Left kidney (tissue), 8 donors: ENCODE measurements at places on chromosomes 11 and 22. TPM values are rescaled to one million over a fixed set of nuclear protein-coding genes. Genes with fewer than 3 reads are reported as not detected.
A peak's percentile ranks its signal among the peaks of the same experiment; 100 is the strongest.

DNA sequence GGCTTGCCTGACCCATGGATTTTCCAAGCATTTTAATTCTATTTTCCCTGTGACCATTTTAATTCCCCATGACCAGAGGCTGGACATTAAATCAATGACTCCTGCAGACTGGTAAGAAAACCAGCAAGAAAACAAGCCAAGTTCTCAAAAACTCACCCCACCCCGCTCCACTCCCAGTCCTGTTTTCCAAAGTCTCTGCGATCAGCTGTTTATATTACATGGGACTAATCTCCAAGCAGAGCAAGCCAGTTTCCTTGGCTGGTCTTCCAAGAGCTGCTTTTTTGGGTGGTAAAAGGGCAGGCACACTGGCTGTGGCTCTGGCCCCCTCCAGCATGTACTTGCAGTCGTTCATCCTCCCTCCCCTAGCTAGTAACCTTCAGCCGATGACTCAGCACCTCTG is 97.9 kb downstream of the RRAS2 start:
- DNase-seq = no peak

DNA sequence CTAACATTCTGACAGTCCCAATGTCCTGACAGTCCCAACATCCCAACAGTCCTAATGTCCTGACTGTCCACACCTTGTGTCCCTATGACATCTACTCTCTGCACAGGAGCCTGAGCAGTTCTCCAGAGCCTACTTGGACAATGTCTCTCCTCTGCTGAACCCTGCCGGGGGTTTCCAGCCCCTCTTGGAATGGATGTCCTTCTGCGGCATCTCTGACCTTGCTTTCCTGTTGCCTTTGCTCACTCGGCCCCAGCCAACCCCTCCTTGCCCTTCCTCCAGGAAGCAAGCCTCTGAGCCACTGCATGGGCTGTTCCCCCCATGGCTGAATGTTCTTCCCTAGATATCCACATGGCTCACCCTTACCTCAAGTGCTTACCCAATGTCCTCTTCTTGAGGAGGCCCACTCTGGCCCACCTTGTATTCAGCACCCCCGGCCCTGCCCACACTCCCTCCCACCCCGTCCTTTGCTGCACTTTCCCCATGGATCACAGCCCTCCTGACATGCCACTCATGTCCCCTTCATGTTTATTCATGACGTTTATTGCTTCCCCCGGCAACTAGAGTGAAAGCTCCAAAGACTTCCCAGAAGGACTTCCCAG is 59.5 kb downstream of the DHCR7 start:
- DNase-seq = no peak

DNA sequence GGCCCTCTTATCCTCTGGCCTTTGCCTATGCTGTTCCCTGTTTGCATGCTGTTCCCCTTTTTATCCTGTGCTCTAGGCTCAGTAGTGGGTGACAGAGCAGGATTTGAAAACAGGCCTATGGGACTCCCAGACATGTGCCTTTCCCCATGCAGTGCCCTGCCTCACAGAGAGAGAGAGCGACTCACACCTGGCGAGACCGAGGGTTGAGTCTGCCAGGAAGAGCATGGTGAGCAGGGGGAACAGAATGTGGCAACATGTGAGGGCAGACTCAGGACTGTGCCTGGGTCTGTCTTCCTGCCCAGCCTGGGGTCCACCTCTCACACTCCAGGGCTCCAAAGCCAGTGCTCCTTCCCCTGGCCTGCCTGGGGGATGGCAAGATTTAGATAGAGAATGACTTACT is 75.0 kb downstream of the NFAM1 start:
- DNase-seq = no peak

DNA sequence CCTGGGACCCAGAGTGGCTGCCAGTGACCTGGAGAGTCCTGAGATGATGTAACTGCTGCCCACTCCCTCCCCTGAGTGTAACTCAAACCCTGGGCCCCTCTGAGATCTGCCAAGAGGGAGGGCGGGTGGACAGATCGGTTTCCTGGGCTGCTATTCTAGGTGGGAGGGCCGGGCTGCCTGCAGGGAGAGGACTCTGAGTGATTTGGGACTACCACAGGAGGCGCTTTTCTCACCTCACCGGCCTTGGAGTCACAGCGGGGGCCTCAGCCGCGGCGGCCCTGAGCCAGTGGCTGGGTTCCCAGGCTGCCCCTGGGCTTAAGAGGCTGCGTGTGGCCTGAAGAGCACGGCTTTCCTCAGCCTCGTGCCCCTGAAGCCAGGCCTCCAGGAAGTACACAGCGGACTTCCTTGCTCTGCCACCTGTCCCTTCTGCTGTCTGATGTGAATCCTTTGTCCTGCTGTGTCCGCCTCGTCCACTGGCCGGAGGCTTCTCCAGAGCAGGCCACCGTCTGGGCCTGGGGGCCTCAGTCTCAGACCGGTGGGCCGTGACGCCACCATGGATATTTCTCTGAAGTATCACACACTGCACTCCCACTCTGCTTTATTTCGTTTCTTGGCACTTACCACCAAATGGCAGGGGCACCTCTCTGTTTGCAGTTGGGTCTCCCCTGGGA is 11.5 kb downstream of the RELT start:
- DNase-seq = peak; percentile 70

DNA sequence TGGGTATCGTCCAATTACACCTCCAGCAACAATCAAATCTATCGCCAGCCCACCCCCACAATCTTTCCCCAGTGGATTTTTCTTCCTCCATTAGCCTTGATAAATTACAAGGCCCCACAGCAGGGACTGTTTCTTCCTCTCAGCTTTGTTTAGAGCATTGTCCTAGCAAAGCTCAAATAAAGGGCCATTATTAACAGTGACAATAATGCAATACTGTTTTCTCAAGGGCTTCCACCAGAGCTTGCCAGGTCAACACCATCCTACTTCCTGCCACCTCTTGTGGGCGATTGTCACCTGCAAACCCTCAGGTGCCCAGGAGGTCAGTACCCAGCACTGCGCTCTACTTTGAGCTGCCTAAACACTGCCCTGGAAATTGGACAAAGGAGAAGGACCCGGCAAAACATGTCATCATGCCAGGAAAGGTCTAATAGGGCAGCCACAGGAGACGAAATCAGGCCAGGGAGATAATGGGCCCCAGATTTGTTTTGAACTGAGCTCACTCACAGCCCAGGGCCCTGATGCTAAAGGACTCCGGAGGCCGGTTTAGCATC is 95.2 kb downstream of the ABTB2 start:
- DNase-seq = no peak

GRCh38 chr11:86360775-86361395 is 13.8 kb upstream of the CCDC81 start:
- DNase-seq = no peak

GRCh38 chr22:45892681-45893461 is 84.1 kb downstream of the WNT7B start:
- no peak for DNase-seq

DNA sequence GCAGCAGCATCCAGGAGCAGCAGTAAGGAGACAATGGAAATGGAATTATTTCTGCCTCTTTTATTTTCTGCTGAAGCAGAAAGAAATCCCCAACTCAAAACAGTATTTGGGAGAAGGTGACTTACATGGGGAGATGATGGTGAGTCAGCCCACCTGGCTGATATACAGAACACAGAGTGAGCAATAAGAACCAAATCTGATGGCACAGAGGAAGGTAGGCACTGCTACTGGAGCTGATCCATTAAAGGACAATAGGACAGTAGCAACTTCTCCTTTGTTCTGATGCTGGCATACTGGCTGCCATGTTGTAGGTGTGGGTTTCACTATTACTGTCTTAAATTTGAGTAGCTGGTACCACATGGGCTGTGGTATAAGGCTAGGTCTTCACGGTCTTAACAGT is 45.2 kb downstream of the CLPB start:
- no peak for DNase-seq

DNA sequence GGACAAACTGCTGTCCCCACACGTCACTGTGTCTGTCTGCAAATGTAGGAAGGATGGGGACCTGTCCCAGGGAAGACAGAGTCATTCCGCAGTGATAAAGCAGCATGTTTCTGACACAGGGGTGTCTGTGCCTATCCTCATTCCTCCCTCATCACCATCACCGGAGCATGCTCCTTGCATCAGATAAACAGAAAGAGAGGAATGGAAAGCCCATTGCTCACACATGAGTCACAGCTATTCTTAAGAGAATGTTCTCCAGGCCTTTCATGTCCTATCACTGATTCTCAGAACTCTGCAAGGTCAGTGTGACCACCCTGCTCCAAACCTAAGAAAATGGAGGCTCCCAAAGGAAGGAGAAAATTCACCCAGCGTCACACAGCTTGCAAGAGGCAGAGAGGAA is 38.9 kb downstream of the ZNF195 start:
- DNase-seq = no peak

- no peak for DNase-seq
Observed at GRCh38 chr11:64088162-64089026, 52.7 kb downstream of the FLRT1 start.

- no peak for DNase-seq
Observed at GRCh38 chr11:88152381-88152780, 22.9 kb downstream of the RAB38 start.

DNA sequence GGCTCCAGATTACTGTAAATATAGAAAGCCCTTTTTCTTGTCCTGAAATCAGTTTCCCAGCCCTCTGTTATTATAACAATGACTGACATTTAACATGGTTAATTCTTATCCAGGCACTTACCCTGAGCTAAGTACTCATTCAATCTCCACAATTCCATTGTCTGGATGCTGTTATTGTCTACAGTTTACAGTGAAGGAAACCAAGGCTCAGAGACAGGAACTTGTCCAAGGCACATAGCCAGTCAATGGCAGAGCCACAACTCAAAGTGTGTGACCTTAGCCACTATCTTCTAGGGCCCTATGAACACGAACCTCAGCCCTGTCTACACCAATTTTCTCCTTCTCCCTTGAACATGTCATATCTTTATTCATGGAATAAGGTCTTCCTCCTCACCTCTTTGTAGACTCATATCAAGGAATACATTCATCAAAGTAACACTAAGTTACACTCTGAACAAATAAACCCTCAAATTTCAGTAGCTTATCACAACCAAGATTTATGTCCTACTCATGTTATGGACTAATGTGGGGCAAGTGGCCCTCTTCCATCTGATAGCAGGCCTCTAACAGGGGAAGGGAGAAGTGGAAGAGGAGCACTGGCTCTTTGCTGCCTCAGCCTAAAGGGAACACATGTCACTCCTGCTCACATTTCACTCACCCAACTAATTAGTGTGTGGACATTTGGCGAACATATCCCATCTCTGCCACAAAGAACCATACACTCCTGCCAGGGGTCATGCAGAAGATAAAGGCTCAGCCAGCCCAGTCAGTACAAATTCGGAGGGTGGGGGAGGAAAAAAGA is 39.3 kb upstream of the APLNR start:
- no peak for DNase-seq

GRCh38 chr11:68211546-68211945 is 1.6 kb downstream of the KMT5B start:
- no peak for DNase-seq

- DNase-seq = no peak
Observed at GRCh38 chr11:11589437-11589836, 32.4 kb downstream of the GALNT18 start.

- no peak for DNase-seq
Observed at GRCh38 chr22:43821606-43822425, 9.7 kb upstream of the EFCAB6 start.

DNA sequence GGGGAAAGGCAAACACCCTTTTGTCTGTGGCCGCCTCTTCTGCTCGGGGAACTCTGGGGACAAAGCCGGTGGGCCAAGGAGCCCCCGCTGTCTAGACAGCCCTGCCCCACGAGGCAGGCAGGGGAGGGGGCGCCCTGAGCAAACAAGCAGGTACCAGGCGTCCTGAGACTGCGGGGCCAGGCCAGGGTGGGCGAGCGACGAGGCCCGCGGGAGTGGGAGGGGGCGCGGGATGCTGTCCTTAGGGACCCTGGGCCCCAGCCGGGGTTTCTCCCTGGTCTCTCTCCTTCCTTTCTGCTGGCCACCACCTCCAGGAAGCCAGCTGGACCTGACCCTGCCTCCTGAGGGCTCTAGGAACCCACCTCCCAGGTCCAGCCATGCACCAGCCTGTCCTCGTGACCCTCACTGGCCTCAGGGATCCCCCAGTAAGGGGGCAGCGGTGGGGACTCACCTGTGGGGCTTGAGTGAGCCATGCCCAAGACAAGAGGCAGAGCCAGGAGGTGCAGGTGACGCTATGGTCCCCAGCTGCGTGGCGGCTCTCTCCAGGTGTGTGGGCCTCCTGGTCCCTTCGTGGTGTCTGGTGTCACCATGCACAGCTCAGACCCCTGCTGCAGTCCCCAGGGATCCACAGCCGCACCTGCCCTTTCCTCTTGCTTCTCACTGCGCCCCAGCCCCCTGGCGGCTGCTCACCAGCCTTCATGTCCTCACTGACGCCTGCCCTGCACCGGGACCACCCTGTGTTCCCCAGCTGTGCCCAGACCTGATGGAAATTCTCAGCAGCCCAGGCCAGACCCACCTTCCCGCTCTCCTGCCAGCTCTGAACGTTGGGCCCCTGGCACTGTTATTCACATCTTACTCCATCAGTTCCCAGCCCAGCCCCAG is 26.5 kb upstream of the MUC5AC start:
- no peak for DNase-seq

- no peak for DNase-seq
Observed at GRCh38 chr22:38111925-38112355, 1.5 kb upstream of the BAIAP2L2 start.

KIAA0930 gene
- 19.5 TPM for polyA plus RNA-seq

APLNR gene
- 88.7 TPM for polyA plus RNA-seq

POU2F3 gene
- 0.32 TPM for polyA plus RNA-seq

HEPACAM gene
- 2.2 TPM for polyA plus RNA-seq

FAM83F gene
- 2.5 TPM for polyA plus RNA-seq

DDTL gene
- polyA plus RNA-seq = 11.6 TPM
